ENCODE measurements at places on chromosomes 1 and 21.
A peak's percentile ranks its signal among the peaks of the same experiment; 100 is the strongest.

- DNase-seq, result no peak
These were observed 52.7 kb upstream of the COA6 start for GRCh38 chr1:234320549-234320948.

GRCh38 chr1:182119631-182120030 is 58.1 kb upstream of the ZNF648 start:
- DNase-seq, result peak; percentile 7

GRCh38 chr1:111236379-111236778 is 8.9 kb downstream of the CHI3L2 start:
- DNase-seq, result no peak

DNA sequence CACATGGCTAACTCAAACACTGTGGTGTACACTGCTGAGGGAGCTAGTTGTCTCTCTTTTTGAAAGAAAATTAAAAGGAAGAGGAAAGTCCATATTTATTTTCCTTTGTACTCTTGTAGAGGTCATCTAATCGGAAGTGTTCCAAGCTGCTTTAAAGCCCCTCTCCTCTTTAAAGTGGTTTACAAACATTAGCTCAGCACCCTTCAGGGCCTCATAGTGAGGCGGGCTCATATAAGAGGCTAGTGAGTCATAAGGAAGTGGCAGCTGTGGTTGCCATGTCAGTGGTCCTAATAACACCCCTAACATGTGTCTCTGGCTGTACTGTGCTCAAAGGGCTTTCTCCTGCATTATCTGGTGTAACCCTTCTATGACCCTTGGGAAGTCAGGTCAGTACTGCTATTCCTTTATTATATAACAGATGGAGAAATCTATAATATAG is 104.4 kb upstream of the SERBP1 start:
- peak; percentile 90 for DNase-seq

DNA sequence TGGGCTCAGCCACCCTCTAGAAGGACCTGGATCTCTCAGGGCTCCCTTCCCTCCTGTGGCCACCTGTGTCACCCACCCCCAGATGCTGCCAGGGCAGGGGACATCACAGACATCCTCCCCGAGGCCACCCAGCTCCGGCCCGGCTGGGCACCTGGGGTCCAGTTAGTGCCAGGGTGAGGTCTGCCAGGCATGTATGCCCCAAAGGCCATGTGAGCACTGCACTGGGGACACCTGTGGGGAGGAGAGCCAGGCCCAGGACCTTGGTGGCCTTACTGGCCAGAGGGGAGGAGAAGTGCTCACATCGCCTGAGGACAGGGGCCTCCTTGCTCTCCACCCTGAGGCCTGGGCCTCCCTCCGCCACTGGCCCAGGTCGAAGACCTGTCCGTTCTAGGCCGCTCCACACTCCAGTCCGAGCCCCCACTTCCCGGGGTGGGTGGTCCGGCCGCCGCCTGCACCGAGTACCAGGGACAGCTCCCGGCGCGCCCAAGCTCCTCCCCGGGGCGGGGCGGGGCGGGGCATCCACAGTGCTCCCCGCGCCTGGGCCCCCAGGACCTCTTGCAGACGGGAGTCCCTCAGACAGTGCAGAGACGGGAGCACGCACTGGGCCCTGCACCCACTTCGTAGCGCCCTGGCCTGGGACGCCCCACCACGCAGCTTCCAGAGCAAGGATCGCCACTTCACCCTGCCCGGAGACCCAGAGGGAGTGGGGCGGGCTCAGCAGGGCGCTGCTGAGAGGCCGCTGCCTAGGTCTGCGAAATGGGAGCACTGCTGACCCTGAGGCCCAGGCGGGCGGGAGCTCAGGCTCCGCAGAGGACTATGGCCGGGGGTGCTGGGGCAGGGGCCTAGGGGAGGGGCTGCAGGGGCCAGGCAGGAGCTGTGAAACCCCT is 34.3 kb upstream of the CCDC27 start:
- no peak for DNase-seq

DNA sequence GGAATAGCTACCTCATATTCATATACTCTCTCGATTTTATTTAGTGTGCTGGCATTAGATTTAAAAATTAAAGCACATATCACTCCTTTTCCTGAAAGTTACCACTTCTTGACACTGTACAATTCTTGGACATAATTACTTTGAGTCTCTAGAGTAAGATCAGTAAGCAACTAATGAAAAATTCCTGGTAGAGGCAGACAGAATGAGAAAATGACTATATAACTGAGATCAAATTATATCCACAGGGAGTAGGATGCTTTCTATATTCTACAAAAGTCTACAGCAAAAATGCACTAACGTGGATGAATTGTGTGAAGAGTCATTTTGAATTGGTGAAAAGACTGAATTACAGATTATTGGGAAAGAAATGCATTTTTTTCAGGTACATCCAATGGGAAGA is 445.7 kb downstream of the PTBP2 start:
- DNase-seq, result no peak

GRCh38 chr1:74681449-74681848 is 7.9 kb upstream of the ERICH3 start:
- DNase-seq, result no peak

GRCh38 chr21:37565530-37566223 is 199.1 kb downstream of the DYRK1A start:
- DNase-seq, result peak; percentile 68

- DNase-seq, result no peak
These were observed 1.3 kb upstream of the EFNA3 start for GRCh38 chr1:155077346-155077745.

GRCh38 chr1:222792744-222793143 is 22.1 kb upstream of the DISP1 start:
- DNase-seq, result no peak

- DNase-seq, result peak; percentile 29
These were observed 146.7 kb downstream of the HLX start for GRCh38 chr1:221025956-221026355.

DNA sequence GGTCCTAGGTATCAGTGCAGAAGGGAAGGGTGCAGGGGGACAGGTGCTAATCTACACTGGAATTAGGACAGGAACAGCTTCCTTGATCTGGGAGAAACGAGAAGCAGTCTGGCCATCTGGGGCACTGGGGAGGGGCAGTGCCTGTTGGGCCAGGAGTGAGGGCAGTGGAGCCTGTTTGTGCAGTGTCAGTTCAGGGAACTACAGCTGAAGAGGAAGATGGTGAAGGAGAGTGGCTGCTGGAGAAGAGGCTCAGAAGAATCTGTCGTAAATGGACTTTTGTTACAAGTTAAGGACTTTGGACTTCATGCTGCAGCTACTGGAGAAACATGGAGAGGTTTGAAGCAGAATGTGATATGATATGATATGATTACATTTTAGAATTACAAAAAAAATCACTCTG is 3.2 kb upstream of the TNFSF4 start:
- no peak for DNase-seq

- DNase-seq, result no peak
These were observed 39.4 kb upstream of the CACYBP start for GRCh38 chr1:174960362-174960761.

GRCh38 chr21:37414292-37415253 is 48.0 kb downstream of the DYRK1A start:
- DNase-seq, result no peak

DNA sequence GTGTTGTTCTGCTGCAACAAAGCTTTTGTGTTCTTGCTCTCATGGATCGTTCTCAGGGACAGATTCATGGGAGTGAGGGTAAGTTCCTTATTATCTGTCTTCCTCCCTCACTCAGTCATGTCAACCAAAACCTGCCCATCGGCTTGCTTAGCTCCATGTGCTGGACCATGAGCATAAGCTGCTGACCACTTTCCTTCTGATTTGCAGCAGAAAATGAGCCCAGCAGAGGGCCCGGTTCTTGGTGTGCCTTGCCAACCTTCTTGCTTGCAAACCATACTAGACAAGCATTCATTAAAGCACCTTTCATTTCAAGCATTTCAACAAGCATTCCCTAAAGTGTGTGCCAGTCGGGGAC is 64.0 kb upstream of the COA6 start:
- no peak for DNase-seq

DNA sequence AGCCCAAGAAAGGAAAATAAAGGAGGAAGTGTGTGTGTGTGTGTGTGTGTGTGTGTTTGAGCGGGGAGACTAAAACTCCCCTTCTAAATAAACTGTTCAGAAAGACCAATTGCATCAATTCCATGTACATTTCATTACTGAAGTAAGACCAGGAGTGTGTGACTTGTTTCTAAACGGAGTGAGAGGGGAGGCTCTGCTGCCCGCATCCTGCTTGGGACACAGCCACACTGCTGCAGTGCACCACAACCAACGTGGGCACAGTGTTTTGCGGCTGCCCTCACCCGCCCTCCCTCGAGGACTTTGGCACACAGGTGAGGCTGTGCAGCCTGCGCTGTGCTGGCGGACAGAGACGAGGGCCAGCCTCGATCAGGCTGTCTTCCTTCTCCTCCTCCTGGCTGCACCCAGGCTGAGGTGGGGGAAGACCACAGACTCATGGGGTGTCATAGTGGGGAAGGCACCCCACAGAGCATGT is 31.0 kb upstream of the H6PD start:
- peak; percentile 52 for DNase-seq

DNA sequence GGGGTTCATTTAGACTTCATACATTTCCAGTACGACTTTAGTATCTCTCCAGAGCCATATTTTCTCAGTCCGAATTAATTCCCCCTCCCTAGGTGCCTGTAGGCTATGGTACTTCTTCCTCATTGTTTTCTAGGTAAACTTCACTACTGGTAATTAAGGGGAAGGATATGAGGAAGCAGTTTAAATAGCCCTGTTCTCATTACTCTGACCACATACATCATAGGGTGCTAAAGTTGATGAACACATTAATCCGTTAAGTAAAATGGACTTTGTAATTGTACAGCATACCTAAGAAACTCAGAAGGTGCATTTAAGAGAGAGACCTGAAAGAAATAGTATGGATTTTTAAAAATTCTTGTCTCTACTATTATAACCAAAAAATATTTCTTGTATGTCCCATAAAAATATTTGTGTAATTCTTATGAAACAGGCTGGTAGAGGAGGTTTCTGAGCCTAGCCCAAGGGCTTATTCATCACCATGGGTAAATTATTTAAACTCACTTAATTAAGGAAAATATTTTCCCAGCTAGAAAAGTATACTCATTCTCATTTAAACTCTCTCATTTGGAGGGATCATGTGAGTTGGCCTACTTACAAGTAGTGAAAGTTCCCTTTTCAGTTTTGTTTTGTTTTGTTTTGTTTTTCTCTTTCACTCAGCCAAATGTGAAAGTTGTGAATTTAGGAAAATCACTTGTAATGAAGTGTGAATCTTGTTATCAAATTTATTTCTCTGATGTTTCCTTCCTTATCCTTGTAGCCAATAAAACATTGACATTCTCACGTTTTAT is 2.0 kb downstream of the PRMT6 start:
- DNase-seq, result no peak

DNA sequence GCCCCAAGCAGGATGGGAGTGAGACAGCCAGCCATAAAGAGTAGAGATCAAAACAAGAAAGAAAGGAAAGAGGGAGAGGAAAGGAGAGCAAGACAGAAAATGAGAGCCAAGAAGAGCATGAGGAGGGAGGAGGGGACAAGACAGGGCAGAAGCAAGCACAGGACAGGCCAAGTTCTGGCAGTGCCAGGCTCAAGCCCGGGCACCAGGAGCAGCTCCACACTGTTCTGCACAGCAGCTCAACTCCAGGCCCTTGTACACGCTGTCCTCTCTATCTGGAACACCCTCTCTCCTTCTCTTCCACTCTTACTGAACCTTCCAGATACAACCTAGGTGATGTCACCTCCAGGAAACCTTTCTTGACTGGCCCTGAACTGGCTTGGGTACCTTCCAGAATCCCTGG is 11.7 kb downstream of the IFFO2 start:
- DNase-seq, result no peak

DNA sequence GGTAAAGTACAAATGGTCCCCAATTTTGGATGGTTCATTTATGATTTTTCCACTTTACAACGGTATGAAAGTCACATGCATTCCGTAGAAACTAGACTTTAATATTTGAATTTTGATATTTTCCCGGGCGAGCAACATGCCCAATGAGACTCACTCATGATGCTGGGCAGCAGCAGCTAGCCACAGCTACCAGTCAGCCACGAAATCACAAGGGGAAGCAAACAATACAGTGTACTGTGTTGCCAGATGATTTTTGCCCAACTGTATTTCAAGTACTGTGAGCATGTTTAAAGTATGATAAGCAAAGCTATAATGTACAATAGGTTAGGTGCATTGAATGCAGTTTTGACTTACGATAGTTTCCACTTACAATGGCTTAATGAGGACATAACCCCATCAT is 266.8 kb downstream of the VAV3 start:
- DNase-seq, result no peak

- no peak for DNase-seq
These were observed 14.6 kb upstream of the HLCS start for GRCh38 chr21:36981049-36981391.

DNA sequence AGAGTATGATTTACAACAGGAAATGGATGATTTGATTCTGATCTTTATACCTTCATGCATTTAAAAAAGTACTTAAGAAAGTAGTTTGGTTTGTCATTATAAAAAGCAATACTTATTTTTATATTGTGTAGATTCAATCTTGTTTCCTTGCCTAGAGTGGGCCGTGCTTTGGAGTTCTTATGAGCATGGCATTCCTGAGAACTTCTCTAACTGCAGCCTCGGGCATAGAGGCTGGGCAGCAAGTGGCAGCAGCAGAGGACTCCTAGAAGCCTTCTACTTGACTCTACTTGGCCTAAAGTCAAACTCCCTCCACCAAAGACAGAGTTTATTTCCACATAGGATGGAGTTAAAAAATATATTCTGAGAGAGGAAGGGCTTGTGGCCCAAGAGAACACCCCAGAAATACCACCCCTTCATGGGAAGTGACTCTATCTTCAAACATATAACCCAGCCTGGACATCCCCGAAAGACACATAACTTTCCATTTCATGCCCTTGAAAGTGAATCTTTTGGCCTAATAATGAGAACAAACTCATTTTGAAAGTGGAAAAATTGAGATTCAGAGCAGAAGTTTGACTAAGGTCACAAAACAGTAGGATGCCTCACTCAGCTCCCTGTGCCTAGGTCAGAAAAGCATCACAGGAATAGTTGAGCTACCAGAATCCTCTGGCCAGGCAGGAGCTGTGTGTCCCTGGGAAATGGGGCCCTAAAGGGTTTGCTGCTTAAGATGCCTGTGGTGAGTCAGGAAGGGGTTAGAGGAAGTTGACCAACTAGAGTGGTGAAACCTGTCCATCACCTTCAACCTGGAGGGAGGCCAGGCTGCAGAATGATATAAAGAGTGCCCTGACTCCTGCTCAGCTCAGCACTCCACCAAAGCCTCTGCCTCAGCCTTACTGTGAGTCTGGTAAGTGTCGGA is at the start of gene IVL:
TSS of gene IVL (plus strand) at position 861 of the 916 bp plus-strand sequence. CDS start 1,252 bp downstream, outside the sequence.
- peak; percentile 9 for DNase-seq

- DNase-seq, result no peak
These were observed 36.7 kb upstream of the RAP1A start for GRCh38 chr1:111582644-111583618.

DNA sequence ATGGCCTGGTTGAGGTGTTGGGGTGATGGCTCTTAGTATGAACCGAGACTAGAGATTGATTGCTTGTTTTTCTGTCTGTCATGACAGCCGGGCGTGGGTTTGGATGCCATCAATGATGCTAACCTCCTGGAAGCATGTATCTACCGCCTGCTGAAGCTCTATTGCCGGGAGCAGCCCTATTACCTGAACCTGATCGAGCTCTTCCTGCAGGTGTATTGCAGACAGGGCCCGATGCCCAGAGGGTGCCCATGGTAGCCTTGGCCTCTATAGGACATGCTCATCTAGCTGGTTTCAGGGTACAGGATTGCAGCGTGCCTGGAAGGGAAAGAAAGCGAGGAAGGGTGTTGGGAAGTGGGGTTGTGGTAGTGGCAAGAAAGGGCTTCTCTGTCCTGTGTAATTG is 2.6 kb upstream of the RUSC1 start:
- no peak for DNase-seq
